ENCODE measurements at places on chromosomes 6 and 20. TPM values are rescaled to one million over a fixed set of nuclear protein-coding genes. Genes with fewer than 3 reads are reported as not detected.

MOCS1 gene
- total RNA-seq: 10.9 TPM

GJA1 gene
- 95.6 TPM for total RNA-seq

SAMD3 gene
- total RNA-seq: 0.25 TPM

MATN4 gene
- not detected for total RNA-seq

DDX27 gene
- total RNA-seq: 24.3 TPM

TSBP1 gene
- total RNA-seq: not detected

SH3BGRL2 gene
- 6.7 TPM for total RNA-seq

SLC17A3 gene
- total RNA-seq: 0.89 TPM

TRIM15 gene
- not detected for total RNA-seq

Measured in mesangial cell (primary cell).